GM12891 (cell line): ENCODE measurements at places on chromosomes 16 and 17.

- DNase-seq: no peak
These were observed 34.5 kb downstream of the PMM2 start for GRCh38 chr16:8831871-8832716.

- DNase-seq: peak; percentile 39
These were observed 82.2 kb downstream of the TNRC6C start for GRCh38 chr17:78040440-78041385.

DNA sequence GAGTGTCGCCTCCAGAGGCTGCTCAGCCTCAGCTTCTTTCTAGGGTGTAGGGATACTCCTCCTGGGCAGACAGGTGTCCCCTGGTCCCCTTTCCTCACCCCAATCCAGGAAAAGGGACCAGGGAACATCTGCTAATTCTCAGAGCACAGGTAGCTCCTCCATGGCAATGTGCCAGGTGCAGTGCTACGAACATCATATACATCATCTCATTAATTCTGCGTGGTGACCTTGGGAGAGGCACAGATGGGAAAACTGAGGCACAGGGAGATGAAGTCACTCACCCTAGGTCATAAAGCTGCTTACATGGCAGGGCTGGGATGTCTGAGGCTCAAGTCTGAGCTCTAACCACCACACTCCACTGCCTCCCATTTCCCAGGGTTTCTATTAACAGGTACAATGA, 11.7 kb downstream of the HDAC5 start:
- no peak for DNase-seq

DNA sequence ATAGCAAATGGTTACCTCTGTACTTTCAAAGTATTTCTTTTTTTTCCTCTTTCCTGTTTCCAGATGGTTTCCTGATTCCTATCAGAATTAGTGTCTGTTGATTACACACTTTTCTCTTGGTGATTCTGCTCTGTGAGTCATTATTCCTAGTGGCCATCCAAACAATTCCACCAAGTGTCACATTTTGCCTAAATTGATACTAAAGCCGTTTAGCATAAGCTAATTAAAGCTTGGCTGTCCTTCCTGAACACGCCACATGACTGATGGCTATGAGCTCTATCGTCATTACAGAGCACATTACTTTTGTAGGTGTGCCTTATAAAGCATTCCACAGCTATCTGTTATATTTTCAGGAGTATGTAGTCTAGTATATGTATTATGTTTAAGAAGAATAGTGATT, 671.2 kb downstream of the CDH8 start:
- DNase-seq: no peak

DNA sequence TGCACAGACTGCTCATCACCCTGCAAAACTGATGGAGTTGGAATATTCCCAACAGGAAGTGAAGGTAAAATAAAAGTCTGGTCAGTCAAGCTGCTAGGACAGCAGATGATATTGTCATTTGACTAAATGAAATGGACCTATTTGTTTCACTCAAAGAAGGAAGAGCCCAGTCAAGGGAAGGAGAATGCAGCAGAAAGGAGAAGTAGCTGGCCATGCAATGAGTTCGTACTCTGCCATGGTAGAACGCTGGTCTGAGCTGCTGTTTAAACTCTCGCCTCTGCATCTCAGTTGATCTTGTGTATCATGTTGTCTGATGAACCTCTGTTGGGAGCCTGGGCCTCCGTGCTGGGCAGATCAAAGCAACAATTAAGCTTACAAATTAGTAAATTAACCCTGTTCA, 15.6 kb upstream of the YPEL2 start:
- no peak for DNase-seq

- DNase-seq: no peak
These were observed 102.6 kb downstream of the WSCD1 start for GRCh38 chr17:6172642-6173330.

DNA sequence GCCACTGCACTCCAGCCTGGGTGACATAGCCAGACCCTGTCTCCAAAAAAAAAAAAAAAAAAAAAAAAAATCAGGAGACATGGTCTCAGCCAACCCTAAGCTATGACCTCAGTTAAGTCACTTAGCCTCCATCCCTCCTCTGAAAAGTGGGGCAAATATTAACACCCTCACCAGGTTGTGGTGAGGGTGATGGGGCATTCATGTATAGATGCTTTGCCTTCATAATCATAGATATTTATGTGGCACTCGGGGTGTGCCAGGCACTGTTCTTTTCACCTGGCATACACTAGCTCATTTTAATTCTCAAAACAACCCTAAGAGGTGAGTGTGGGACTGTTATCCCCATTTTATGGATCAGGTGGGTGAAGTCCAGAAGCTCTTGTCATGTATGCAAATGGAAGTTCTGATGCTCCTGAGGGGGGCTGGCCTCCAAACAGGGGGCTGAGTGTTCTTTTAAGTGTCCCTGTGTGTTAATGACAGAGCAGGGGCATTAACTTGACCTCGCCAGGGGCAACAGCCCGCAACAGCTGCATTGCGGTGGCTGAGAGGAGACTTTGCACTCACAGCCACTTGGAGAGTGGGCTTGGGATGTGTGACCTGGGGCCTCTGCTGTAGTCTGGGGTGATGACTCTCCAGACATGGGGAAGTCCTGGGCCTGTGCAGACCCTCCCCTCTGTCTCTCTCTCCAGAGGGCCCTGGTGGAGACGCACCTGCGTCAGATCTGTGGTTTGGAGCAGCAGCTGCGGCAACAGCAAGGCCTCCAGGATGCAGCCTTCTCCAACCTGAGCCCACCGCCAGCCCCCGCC, 4.1 kb downstream of the TBKBP1 start:
- no peak for DNase-seq

DNA sequence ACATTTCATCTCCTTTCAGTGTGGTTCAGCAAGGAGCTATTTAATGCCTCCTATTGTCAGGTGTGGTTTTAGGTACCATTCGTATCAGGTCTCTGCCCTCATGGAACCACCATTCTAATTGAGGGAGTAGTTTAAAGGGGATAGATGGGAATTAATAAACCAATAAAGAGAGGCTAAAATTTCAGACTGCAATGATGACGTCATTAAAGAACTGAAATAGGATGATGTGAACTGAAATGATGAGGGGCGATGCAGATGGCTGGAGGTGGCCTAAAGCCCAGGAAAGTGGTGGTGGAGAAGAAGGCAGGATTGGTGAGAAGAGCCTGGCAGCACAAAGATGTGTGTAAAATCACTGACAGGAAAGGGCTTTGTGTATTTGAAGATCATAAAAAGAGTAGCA, 148.9 kb upstream of the RBFOX1 start:
- no peak for DNase-seq

- DNase-seq: no peak
These were observed 14.6 kb downstream of the GRB7 start for GRCh38 chr17:39752241-39752881.

DNA sequence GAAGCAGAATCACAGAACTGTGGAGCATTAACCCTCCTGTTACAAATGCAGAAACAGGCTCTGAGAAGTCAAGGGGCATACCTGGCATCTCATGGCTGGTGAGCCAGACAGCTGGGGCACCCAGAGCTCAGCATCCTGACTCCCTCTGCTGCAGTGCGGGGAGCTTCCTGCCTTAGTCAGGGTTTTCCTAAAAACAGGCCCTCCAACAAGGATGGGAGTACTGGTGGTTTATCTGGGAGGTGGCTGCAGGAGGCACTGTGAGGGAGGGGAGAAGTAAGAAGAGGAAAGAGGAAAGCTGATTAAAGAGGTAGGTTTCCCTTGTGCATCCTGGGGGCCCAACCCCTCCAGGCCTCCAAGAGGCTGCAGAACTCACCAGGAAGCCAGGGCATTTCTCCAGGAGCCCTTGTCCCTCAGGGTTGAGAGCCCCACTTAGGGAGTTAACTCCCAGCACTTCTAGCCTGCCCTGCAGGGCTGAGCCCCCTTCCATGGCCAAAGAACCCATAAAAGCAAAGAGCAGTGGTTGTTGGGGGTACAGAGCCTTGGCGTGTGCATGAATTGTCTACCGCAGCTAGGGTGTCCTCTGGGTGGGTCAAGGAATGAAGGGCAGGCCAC, 261.5 kb upstream of the RPL38 start:
- no peak for DNase-seq

GRCh38 chr17:74872313-74873036, at the start of gene FDXR:
TSS of gene FDXR (minus strand) at chr17:74872994. CDS start at chr17:74872944, 50 bp downstream.
- no peak for DNase-seq

- DNase-seq: no peak
These were observed 10.2 kb upstream of the EIF1 start for GRCh38 chr17:41678411-41678906.
